ENCODE measurements at places on chromosomes 7 and 10.
A peak's percentile ranks its signal among the peaks of the same experiment; 100 is the strongest.

DNA sequence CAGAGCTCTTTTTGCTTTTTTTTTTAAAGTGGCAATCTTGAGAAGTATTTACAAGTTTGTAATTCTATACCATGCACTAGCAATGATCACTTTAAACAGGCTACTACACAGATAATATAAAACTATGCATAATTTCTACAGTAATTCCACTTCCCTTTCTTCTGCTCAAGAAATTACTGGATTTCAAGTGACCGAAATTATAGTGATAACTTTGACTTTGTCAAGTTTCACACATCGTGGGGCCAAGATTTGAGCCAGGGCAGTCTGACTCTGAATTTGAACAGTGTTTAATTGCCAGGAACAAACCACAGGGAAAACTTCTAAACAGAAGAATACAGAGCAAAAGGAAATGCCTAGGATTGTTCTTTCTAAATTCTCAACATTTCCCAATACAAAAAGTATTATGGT is 288.3 kb upstream of the MKLN1 start:
- DNase-seq = no peak

GRCh38 chr7:96090756-96091155 is 231.1 kb downstream of the SLC25A13 start:
- no peak for DNase-seq

- no peak for DNase-seq
Observed at GRCh38 chr10:122407375-122408125, 33.0 kb downstream of the PLEKHA1 start.

DNA sequence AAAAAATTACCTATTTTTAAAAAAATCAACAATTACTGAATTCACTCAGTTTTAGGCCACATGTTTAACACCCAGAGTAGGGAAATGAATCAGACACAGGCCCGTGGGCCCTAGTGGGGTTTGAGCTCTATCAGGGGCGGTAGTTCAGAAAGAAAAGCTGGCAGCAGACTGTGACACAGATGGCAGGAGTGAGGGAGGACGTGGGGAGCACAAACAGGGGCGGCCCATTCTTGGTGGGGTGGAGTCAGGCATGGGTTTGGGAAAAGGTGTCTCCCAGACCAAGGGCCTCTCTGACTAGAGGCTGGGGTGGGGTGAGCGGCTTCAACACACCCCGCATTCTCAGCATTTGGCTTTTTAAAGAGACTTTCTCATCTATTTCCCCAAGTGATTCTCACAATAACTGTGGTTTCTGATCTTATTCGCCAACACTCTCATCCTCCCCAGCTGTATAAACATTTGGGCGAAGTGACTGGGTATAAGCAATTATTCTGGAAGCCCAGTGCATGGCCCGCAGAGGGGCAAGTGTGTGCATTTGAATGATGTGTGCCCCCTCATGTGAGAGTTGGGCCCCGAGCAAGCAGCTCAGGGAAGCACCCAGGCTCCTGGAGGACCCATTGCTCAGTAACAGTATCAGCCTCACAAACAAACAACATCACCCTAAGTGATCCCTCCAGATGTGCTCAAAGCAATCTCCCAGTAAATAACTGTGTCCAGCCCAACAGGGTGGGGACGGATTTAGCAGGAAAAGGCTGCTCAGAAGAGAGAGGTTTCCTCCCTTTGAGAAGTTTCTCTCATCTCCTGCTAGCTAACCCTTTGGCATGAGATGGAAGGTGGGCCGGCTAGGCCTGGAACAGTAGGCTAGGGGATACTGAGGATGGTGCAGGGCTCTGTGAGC is 437.6 kb upstream of the ZMIZ1 start:
- no peak for DNase-seq

DNA sequence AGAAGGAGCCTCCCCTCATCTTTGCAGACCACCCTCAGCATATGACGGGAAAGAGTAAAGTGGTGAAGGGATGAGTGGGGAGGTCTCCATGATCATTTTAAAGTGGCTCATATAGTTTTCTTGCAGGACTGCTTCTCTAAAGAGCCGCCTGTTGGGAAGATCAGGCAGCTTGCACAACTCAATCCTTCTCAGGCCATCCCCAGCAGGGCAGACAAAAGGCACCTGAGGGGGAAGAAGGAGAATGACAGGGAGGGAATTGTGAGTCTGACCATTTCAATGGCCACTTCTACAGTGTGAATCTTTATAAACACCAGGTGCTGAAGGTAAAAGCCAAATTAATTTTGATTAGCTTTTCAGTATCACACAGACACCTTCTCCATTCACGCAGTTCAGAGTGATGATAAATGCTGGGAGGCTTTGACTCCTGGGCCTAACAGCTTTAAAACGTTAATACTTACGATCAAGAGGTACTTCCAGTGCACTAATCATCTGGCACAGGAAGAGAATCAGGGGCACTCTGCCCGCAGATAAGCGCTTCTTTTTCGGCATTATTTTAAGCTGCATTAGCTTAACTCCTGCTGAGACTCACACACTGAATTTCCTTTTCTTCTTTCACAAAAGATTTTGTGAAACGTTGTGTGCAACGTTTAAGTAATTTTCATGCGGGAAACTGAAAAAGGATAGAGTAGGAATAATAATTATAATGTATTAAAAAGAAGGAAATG is 109.5 kb upstream of the LAMB4 start:
- no peak for DNase-seq

DNA sequence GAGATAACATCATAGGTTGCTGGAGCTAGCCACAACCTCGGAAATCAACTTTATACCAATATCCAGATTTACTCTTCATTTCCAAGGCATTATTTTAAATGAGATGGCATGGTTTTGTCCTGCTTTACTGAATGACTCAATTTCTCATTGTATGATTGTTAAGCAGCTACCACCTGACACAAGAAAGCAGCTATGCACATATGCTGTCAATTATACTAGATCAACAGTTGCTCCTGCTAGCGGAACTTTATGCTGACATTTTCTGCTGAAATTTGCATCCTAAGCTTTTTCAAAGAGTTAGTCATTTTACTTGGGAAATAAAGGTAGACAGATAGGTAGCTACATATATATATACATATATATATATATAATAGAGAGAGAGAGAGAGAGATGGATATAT is 8.9 kb upstream of the CH25H start:
- DNase-seq = no peak

DNA sequence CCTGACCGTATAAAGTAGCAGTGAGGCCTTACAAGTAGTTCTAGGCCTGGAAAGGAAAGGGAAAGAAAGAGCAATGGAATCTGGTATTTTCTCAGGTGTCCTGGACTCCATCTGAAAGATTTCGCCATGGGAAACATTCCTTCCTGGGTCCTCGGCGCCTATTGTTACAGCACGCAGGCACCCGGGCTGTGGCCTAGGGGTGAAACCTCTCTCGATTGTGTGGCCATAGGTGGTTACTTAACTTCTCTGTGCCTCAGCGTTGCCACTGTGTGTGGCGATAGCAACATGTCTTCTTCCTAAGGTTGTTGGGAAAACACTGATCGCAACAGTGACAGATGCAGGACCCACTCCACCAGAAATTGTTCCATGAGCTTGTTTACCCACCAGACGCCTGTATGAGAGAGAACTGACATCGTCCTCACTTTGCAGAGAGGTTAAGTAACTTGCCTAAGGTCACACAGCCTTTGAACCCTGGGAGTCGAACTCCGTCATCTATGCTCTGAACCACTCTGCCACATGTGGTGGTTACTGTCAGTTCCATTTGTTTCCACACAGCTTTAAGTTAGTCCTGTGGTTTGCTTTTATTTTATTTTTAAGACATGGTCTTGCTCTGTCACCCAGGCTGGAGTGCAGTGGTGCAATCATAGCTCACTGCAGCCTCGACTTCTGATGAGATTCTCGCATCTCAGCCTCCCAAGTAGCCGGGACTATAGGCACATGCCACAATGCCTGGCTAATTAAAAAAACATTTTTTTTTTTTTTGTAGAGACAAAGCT is 73.4 kb downstream of the LHPP start:
- no peak for DNase-seq

GRCh38 chr10:70477661-70478162 is 855 bp upstream of the PALD1 start:
- DNase-seq = peak; percentile 82

DNA sequence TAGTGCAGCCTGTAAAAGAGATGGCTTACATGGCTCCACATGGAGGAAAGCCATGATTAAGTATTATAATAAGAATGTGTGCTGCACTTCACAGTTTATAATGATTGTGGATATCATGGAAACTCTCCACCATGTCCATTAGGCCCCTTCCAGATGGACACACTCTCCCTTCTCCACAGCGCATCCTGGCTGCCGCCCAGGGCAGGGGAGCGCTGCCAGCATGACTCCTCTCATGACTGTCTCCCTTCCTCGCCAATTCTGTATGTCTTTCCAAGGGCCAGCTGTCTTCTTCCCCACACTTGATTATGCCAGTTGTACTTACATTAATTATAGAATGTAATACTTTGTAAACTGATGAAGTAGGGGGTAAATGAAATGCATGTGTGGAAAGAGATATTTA is 259.3 kb upstream of the TMEM72 start:
- no peak for DNase-seq

DNA sequence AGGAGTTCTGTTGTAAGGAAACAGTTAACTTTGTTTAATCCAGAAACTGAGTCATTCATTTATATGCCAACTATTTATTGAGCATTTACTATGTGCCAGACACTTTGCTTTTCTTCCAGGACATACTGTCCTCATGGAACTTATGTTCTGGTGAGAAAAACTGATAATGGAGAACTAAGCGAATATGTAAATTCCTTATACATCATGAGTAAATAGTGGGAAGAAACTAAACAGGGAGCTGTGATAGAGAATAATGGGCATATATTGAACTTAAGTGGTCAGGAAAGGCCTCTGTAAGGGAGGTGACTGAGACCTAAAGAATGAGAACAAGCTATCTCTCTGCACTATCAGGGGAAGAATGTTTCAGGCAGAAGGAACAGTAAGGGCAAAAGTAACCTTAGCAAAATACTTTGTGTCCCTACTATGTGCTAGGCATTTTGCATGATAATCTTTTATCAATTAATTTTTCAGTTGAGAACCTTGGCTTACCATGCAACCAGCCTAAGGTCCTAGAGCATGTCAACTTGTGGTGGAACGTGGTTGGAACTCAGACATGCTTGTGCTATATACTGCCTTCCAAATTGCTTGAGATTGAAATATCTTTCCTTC is 45.4 kb downstream of the ST7 start:
- DNase-seq = no peak

GRCh38 chr10:20593649-20594048 is 303.5 kb downstream of the NEBL start:
- no peak for DNase-seq

DNA sequence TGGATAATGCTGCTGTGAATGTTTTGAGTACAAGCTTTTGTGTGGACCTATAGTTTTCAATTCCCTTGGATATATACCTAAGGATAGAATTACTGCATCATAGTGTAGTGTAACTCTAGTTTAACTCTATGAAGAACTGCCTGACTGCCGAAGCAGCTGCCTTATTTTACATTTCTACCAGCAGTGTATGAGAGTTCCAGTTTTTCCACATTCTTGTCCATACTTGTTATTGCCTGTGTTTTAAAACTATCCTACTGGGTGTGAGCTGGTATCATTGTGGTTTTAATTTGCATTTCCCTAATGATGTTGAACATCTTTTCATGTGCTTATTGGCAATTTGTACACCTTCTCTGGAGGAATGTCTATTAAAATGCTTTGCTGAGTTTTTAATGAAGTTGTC is 15.7 kb downstream of the SEPTIN7 start:
- DNase-seq = no peak

DNA sequence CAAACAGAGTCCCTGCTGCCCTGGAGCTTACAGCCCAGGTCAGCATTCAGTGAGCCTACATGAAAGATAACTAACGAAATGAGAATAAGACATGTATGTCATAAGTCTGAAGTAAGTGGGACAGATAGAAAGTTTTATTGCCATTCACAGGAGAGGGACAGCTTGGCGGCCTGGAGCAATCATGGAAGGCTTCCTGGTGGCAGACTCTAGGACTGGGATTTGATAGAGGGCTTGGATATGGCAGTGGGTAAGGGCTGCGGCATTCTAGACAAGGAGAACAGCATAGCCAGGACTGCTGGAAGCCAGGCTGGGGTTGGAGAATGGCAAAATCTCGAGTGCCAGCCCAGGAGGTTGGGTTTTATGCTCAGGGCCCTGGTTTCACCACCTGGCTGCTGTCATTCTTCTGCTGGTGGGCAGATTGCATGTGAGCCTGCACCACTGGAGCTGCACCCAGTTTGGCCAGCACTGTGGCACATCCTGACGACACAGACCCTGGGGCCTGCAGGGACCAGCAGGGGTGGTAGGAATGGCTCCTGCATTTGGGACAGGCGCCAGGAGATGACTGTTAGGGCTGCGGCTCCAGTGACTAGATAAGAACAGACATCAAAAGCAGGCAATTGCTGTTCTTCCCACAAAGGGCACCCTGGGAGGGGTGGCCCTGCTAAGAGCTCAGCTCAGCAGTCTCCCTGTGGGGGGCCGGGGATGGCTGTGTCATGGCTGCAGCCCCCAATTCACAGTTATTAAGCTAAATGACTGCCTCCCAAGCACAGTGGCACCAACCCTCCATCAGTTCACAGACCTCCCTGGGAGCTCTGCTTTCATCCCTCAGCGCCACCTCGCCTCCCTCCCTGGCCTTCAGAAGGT is 161.1 kb downstream of the RPS24 start:
- DNase-seq = no peak

- DNase-seq = no peak
Observed at GRCh38 chr7:43570688-43571365, 12.1 kb upstream of the STK17A start.

- DNase-seq = no peak
Observed at GRCh38 chr10:117892681-117893220, 154.0 kb downstream of the RAB11FIP2 start.

GRCh38 chr10:6669269-6669859 is 89.3 kb upstream of the PRKCQ start:
- DNase-seq = peak; percentile 53

GRCh38 chr10:33142295-33142694 is 184.3 kb upstream of the ITGB1 start:
- no peak for DNase-seq

GRCh38 chr10:60797200-60797599 is 18.9 kb downstream of the CDK1 start:
- DNase-seq = no peak

DNA sequence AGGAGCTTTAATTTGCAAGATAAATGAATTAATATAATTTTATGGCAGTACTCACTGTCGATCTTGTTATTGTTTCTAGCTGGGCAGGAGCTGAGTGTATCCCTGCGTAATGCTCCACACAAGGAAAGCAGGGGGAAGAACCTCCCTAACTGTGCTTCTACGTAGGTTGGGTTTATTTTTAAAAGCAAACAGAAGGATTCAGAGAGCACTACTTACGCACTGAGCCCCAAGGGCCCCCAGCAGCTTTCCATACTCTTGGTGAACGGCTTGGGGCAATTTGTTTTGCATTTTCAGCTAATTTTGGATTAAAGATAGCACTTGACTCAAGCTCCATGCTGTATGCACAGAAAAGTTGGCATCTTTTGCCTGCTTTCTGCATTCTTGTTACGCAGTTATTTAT is 9.6 kb downstream of the DUSP5 start:
- DNase-seq = no peak

Measured in CD4-positive, alpha-beta T cell treated with Interleukin-17A for 1 hour (primary cell).